ENCODE measurements at places on chromosomes 12 and 14.
A peak's percentile ranks its signal among the peaks of the same experiment; 100 is the strongest.

DNA sequence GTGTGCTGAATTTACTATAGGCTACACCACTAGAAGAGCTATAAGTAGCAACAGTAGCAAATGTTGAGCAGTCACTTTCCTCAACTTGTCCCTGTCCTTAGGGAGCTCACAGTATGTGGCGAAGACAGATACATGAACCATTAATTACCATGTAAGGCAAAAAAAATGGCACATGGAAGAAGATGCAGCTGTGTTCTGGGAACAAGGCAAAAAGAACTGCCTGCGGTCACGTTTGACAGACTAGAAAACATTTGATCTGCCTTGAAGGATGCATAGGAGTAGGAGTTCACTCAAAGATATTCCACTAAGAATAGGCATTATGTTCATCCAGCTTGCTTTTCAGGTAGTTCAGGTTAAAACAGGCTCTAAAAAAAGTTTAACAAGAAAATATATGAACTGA lies 46.5 kb upstream of the IFNG-AS1 start:
- no peak for DNase-seq

DNA sequence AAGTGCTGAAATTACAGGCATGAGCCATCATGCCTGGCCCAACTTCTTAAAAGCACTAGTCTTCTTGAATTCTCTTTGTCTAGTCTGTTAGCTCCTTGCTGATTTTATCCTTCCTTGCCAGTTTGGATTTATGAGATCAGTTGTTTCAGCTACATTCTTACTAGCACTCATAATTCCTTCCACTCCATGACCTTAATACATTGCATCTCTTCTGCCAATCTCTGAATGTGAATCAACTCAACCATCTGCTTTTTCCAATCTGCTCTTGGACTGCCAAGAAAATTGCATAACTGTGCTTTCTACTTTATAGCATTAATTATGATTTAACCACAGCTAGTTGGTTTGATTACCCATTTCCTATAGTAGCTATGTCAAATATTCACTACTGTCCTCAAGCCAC lies 14.9 kb upstream of the HEATR5A start:
- DNase-seq: peak; percentile 80

GRCh38 chr14:33938131-33938949 lies 12.5 kb downstream of the EGLN3 start:
- DNase-seq: peak; percentile 16

- no peak for DNase-seq
Measured at GRCh38 chr12:761256-761655, 8.9 kb downstream of the WNK1 start.
